Activated T-cell treated with anti-CD3 and anti-CD28 coated beads, Interleukin-2, amount 50 U/mL, for 4 hours (primary cell): ENCODE measurements at places on chromosomes 12 and 14. TPM values are rescaled to one million over a fixed set of nuclear protein-coding genes. Genes with fewer than 3 reads are reported as not detected.

GRCh38 chr14:53432378-53432802 lies 279.3 kb upstream of the DDHD1 start:
- DNase-seq, result no peak

DNA sequence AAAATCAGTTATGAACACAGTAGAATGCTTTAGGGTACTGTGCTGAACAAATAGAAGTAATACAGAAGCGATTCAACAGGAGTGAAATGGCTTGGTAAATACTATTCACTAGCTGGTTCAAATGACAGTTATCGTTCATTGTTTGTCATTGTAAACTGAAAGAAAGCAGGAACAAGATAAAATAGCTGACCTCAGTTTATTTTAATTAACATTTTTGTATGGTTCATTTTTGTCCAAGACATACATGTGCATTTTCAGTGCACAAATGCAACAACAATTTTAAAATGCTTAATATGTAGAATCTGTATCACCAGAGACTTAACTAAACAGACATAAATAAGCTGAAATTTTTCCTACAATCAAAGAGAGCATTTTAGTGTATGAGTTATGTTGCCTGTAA lies 49.9 kb downstream of the ALX1 start:
- no peak for DNase-seq

GRCh38 chr14:75978249-75978731 lies 3.5 kb downstream of the TGFB3 start:
- no peak for DNase-seq

DNA sequence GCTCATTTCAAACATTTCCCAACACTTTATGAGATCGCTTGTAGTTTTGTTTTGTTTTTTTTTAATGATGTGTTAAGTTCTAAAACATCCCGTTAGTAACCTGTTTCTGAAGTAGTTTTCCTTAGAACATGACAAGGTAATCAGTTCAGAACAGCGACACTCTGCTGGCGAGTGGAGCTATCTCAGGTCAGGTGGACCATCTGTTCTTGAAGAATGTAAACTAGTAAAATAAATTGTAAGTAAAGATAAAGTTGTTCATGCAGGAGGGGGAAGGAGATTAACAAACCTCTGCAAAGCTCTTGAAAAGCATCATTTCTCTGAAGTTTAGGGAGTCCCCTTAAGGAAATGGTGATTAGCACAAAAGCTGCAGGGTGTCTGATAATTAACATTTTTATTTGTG lies 71.9 kb upstream of the DACT1 start:
- DNase-seq, result no peak

DNA sequence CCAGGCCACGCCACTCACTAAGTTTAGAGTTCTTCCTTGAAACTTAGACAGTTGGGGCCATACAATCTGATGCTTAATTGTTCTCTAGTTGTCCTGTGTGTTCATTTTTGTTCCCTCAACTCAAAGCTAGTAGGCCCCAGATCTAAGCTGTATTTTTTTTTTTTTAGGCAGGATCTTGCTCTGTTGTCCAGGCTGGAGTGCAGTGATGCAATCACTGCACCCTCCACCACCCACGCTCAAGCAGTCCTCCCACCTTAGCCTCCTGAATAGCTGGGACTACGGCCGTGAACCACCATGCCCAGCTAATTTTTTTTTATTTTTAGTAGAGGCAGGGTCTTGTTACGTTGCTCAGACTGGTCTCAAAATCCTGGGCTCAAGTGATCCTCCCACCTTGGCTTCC lies 7.5 kb downstream of the TNFRSF1A start:
- DNase-seq, result no peak

DNA sequence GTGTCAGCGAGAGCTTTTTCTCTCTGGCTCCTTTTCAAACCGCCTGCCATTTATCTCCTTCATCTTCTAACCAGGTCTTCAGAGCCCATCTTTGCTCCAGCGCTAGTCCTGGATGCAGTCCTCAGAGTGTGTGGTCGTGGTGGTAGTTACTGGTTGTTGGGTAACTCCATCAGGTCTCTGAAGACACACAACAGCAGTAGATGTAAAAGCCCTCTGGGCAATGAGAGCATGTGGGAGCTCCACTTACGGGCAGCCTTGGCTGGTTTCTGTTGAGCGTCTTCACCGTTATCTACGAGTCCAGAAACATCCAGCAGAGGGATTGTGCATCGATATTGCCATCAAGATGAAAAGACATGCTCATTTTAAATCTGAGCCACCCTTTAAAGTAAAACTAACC lies 61.2 kb downstream of the FBXL14 start:
- no peak for DNase-seq

DNA sequence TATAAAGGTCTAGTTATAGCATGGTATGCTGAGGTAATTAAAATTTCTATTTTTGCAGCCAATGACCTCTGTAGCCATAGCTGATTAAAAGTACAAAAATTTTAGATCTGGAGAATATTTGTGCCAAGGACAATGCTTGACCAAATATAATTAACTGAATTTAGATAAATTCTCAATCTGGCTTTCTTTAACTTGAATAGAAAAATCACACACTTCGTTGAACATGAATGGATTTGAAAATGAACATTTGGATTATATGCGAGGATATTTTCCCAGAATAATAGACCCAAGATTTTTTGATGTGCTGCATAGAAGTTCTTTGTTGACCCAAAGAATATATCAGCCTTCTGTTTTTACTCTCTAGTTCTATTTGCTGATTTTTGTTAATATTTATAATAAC lies 38.4 kb upstream of the G2E3 start:
- DNase-seq, result no peak

The ANKRD33 gene
- total RNA-seq, result not detected

DNA sequence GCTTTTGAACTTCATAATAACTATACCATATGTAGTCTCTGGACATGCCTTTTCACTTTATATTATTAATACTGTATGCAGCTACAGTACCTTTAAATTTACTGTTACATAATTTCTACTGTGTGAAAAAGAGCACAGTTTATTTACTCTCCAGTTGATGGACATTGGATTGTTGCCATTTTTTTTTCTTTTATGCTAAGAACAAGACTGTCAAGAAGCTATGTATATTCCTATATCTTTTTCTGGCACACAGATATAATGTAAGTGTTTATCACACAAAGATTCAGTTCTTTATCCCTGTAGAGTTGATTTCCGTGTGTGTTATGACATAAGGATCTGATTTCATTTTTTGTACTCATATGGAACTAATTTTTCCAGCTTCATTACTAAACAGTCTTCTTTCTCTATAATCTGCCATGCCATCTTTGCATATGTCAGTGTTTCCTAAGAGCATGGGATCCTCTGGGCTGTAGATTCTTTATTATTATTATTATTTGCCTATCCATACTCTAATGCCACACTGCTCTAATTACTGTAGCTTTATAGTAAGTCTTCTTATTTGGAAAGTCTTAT lies 593.0 kb upstream of the ATP2B1 start:
- DNase-seq, result no peak

DNA sequence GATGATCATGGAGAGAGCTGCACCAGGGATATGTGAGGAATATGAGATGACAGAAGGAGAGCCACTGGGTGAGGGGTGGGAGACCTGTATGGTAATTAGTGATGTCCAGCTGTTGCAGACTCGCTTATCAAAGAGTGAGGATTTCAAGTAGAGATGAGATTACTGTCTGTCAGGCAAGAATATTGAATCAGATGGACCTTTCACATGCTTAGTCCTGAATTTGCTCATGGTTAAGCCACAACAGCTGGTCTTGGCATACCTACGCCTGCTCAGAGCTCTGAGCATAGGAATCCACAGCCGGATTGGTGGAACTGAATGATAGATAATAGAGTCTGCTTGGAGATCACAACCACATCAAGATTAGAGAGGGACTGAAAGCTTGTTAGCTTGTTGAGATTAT lies 115.2 kb upstream of the ARHGAP5 start:
- DNase-seq, result no peak

The NID2 gene
- total RNA-seq, result 0.29 TPM

- DNase-seq, result no peak
Observed at GRCh38 chr12:54126029-54126695, 62.6 kb downstream of the SMUG1 start.

GRCh38 chr12:15193946-15194345 lies 27.3 kb downstream of the RERG start:
- no peak for DNase-seq

- DNase-seq, result no peak
Observed at GRCh38 chr12:209851-210250, 4.1 kb downstream of the SLC6A12 start.

The CAPS2 gene
- total RNA-seq, result 0.65 TPM

DNA sequence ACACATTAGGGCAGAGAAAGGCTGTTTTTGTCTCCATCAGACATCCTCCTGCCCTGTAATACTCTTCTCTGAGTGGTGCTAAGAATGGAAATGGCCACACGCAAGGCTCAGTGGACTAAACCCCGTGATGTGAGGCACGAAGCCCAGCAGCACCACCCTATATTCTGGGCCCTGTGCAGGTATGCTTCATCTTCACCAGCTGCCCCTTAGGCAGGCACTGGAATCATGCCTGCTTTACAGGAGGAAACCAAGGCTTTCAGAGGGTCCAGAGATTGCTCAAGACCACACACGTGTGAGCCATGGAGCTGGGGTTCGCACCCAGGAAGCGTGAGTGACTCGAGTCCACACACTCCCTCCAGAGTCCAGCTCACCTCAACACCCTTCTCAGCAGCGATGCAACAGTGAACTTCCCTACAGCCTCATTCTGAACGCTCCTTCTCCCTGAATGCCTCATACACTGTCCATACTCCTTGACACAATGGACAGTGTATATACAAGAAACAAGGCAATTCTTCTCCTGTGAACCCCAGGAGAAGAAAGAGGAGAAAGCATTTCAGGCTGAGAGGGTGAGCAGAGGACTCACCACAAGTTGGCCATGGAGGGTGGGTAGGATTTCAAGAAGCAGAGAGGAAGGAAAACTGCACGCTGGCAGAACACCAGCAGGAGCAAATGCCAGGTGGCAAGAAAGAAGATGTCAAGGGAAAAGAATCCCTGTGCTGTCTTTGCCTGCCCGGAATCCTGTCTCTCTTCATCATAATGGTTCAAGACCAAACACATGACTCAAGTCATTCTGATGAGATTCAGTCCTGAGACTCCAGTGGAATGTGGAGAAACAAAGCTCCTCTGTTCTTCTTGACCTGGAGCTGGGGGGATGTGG lies 39.1 kb downstream of the NT5DC3 start:
- no peak for DNase-seq

GRCh38 chr12:109952160-109952858 lies 43.9 kb downstream of the GIT2 start:
- DNase-seq, result no peak

- no peak for DNase-seq
Observed at GRCh38 chr14:64958743-64959142, 13.4 kb downstream of the RAB15 start.

DNA sequence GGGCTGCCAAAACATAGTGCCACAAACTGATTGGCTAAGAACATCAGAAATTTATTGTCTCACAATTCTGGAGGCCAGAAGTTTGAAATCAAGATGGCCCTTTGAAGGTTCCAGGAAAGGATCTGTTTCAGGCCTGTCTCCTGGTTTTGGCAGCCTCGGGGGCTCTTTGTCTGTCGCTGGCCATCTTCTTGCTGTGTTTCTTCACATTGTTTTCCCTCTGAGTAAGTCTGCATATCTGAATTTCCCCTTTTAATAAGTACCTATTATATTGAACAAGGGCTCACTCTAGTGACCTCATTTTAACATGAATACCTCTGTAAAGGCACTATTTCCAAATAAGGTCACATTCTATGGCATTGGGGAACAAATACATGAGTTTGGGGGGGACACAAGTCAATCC lies 467.1 kb upstream of the MGAT4C start:
- no peak for DNase-seq

GRCh38 chr12:100199347-100200149 lies 1.1 kb upstream of the ACTR6 start:
- DNase-seq, result peak; percentile 59

DNA sequence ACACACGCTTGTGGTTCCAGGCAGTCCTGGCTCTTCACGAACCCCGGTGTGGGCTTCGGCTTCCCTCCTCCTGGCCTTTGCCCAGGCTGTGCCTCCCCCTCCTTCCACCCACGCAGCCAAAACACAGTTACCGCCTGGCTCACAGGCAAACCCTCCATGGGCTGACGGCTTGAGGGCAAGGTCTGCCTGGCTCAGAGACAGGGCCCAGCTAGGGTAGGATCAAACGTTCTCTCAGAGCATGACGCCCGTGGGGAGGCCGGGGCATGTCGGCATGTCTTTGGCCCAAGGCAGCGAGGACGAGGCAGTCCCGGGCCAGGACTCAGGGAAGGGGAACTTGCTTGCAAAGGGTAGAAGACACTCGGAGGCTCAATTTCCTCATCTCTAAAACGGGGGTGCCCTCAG lies 2.1 kb downstream of the SLC25A47 start:
- no peak for DNase-seq

DNA sequence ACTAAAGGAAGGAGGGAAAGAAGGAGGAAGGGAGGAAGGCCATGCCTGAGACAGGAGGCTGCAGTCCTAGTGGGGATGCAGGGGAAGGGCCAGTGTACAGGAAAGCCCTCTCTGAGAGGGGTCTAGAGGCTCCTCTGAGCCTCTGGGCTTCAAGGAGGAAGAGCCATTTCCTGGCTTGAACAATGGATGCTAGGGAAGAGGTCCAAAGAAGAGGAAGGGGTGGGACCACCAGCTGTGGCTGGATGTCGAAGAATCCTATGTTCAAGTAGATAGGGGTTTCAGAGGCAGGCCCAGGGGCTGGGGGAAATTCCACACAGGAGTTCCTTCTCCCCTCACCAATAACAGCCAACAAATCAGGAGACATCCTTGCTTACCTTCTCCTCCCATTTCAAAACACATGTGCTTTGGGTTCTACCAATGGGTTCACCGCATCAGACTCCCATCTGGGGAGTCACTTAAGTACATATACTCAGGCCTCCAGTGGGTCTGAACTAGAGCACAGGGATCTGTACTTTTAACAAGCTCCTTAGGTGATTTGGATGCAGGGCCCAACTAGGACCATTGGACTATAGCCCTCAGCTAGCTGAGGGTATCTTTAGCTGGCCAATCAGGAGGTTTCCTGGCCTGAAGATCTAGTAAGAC lies 32.4 kb downstream of the PRPF40B start:
- DNase-seq, result no peak

- no peak for DNase-seq
Observed at GRCh38 chr12:129961856-129962255, 58.0 kb upstream of the TMEM132D start.
